ENCODE measurements at places on chromosomes 5 and 9. TPM values are rescaled to one million over a fixed set of nuclear protein-coding genes. Genes with fewer than 3 reads are reported as not detected.

SLC35D2 gene
- 10.7 TPM for total RNA-seq

DBH gene
- 0.06 TPM for total RNA-seq

PCDHA4 gene
- total RNA-seq = 0.23 TPM

RGS7BP gene
- total RNA-seq = not detected

GRCh38 chr9:36041506-36041905, 4.8 kb downstream of the RECK start:
- no peak for DNase-seq

- peak; percentile 94 for DNase-seq
Measured at GRCh38 chr9:94783102-94783682, 56.7 kb downstream of the AOPEP start.

DNA sequence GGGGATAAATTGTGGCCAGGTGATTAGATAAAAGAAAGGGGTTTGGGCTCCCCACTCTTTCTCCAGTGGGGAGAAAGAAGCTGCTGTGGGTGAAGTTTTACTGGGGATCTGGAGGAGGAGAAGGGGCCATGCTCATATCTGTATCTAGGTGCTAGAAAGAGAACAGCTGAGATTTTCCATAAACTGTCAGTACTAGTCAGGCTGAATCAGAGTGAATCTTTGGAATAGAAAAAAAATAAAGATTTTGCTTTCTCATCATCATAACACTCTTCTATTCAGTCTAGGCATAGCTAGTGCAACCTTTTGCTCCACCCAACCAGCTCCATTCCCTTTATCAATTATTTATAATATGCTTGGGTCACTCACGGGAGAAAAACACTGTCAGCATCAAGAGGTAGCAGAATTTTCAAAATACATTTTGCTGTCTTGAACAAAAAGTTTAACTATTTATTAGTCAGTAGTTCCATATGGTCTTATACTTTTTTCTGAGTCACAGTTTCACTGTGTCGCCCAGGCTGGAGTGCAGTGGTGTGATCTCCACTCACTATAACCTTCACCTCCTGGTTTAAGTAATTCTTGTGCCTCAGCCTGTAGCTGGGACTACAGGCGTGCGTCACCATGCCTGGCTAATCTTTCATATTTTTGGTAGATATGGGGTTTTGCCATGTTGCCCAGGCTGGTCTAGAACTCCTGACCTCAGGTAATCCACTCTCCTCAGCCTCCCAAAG, 21.3 kb upstream of the ERMP1 start:
- DNase-seq = no peak

Measured in lower leg skin (tissue), 4 donors.